ENCODE measurements at places on chromosomes 4 and X.

DNA sequence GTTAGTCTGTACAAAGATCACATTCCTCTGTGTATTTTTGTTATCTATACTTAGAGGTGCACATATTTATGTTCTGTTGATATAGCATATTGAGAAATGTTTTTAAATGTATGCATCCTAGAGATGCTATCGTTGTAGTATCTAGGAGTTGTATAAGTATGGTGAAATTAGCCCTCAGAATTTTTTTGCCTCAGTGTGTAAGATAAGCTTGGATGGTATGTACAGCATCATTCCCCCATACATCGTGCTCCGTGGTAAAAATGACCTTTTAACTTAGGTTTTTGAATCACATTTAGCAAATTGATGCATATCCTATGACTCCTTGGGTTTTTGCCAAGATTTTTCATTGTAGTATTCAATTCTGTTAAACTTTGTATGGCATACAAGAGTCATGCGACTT lies 113.5 kb downstream of the RPA4 start:
- DNase-seq: no peak

- no peak for DNase-seq
These were observed 5.4 kb upstream of the SOX3 start for GRCh38 chrX:140510306-140510676.

DNA sequence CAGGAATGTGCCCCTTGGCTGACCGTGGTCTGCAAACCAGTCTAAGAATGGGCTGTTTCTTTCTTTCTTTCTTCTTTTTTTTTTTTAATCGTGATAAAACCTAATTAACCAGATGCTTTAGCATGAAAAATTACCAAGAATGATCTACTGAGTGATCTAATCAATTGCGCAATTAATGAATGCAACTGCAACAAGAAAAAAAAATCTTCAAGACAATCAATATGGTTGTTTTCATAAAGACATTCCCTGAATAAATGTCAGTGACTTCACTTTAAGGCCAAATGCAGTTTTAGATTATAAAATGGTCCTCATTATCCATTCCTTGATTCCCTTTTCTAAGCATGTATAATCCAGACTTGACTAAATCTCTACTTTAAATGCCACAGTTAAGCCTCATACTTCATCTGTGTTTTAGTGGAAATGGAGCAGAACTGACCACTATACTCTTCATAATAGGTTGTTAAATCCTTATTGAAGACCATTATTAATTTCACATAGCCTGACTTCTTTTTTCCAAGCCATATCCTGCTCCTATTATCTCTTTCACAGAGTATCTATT lies 51.6 kb upstream of the SETD7 start:
- no peak for DNase-seq

DNA sequence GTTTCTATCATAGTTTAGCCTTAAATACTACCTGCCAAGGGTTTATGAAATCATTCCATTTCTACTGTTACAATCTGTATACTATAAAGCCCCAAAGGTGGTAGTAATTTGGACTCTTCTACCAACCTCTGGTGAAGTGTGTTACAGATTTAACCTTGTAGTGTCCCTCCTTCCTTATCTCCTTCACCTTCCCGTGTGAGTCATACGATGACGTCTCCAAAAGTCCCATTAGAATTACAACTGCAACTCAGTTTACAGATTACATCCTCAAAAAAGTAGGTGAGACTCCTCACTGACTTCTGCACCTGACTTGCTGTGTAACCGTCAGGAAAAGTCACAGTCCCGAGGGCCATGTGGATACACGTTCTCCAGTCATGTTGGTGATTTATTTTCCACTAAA lies 219.0 kb downstream of the DCTD start:
- DNase-seq: no peak

DNA sequence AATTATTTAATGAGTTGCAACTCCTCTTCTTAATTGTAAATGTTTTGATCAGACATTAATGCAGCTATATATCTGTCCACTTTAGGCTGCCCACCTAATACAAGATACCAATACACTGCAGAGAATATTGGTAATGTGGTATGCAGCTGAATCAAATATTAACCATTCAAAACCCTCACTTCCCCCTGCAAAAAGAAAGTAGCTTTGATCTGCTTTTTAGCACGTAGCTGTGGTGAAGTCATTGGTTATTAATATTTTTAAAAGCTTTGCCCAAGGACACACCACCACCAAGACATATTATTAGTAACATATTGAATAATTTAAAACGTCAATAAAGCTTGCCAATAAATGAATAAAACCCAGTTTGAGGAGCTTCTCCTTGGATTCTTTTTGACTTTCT lies 28.6 kb upstream of the CYP2U1 start:
- DNase-seq: no peak

DNA sequence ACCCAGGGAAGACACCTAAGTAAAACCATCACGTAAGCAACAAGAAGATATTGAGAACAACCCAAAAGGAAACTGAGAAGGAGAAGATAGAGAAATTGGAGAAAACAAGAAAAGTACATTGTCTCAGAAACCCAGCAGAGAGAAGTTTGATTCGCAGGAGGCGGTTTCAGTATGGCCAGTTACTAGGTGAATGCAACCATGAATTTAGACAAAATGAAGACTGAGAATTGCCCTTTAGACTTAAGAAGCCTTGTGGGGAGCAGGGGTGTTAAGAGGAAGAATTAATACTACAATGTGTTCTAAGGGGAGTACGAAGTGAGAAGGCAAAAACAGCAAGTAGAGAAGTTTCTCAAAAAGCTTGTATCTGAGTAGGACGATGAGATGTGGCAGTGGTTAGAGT lies 229.3 kb upstream of the NEIL3 start:
- no peak for DNase-seq

- DNase-seq: no peak
These were observed 609.6 kb upstream of the SPANXN1 start for GRCh38 chrX:144637731-144638130.

GRCh38 chr4:135553213-135553612 lies 1351.6 kb upstream of the PABPC4L start:
- no peak for DNase-seq

DNA sequence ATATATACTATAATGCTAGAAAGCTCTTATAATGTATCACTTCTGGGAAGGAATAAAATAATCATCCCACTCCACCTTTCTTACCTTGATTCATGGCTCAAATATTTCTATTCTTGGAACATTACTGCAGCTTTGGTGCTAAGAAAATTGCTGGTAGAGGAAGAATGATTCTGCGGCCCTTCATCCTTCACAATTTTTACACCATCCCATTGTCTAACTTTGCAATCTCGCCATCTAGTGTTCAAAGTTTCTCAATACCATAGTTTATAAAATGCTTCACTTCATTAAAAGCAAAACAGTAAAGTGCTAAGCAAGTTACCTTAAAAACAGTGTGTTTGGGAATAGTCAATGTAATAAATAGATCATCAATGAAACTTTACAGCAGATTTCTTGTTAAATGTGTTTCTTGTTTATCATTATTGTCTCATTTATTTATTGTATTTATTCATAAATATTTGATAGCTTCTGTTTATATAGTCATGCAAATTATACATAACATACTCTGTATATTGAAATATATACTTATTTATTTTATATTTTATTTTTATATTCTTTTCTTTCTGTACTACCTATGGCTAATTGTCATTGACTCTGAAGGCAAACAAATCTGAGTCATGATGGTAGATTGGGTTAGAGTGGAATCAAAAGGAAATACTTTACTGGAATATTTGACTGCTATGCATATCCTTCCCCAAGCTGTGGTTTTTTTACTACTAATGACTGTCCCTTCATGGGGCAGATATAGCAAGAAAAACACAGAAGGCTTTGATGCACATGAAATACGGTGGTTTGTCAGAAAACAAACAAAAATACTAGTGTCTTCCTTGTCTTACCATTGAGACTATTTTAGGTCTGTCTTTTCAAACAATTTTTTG lies 390.7 kb downstream of the MAPK10 start:
- no peak for DNase-seq

GRCh38 chrX:18390941-18391538 lies 34.4 kb upstream of the CDKL5 start:
- peak; percentile 53 for DNase-seq

DNA sequence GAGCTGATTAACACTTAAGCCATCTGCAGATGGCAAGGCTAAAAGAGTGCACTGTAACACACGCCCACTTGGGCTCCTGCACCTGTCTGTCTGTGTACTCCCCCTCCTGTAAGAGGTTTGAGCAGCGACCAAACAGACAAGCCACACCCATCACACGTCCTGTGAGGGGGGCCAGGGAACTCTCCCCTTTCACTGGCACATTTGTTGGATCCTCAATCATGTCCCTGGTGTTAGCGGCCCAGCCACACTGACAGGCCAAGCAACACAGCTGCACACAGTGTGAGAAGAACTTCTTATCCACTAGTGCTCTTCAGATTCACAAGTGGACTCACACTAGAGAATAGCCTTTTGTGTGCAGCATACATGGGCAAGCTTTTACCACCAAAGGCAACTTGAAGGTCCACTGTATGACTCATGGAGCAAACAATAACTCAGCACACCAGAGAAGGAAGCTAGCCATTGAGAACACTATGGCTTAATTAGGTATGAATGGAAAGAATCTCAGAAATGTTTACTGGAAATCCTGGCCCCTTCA lies 29.1 kb upstream of the UTP14A start:
- no peak for DNase-seq

GRCh38 chrX:38560776-38561125 lies 591 bp upstream of the TSPAN7 start:
- DNase-seq: no peak

DNA sequence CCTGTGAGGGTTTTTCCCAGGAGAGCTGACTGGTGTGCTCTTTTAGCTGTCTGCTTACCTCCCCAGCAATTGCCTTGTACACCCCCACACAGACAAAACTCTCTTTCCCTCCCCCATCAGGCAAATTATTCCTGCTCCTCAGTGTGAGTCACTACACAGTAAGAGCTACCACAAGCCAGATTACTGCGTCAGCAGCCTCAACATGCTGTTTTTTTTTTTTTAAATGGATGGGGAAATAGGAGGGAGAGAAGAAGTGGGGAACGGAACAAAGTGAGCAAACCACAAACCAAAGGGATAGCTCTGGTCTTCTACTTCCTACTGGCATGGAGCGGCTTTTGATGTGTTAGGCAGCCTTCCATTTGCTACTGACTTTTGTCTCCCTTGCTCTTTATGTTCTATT lies 107.5 kb upstream of the ACSL4 start:
- DNase-seq: no peak

GRCh38 chr4:155769090-155769489 lies 10.3 kb downstream of the GUCY1B1 start:
- DNase-seq: no peak

DNA sequence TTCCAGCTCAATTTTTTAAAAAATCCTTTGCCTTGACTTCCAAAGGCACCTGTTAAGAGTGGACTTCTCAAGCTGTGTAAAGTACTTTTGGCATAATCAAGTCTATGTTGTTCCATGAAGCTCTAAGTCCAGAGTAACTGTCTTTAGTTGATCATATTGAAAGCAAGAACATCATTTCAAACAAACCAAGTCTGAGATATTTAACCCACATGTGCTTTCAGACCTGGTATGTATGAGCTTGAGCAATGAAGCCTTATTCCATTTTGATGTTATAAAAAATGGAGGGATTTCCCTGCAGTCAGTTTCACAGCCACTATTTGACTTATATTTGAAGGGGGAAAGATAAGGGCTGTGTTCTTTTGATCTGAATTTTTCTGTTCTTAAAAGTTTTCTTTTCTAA lies 23.7 kb upstream of the EOLA2 start:
- no peak for DNase-seq

GRCh38 chrX:134294548-134294947 lies 57.6 kb downstream of the CCDC160 start:
- DNase-seq: no peak

GRCh38 chr4:47824840-47825239 lies 13.0 kb downstream of the CORIN start:
- no peak for DNase-seq

DNA sequence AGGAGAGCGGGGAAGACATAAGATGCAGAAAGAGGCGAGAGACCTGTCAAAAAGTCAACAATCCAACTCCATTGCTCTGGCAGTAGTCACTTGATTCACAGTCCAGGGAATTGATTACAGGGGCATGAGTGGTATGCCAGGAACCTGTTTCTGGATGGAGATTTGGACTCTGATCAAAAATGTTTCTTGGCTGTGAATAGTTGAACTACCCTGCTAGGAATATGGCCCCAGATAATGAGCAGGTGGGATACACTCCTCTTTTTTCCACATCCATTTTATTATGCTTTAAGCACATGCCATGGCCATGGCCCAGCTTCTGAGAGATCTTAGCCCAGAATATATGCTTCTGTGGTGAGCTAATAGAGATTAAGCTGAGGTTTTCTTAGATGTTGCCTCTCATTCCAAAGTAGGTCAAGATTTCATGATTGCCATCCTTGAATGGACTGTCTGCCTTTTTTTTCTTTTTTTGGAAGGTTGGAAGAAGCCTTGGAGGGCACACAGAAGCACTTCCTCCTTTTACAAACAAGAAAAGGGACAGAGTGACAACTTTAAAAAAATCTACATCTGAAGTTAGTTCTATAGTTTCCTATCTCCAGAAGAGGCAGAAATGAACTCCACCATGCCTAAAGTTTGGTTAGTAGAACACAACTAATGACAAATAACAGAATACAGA lies 121.9 kb downstream of the KIT start:
- no peak for DNase-seq

DNA sequence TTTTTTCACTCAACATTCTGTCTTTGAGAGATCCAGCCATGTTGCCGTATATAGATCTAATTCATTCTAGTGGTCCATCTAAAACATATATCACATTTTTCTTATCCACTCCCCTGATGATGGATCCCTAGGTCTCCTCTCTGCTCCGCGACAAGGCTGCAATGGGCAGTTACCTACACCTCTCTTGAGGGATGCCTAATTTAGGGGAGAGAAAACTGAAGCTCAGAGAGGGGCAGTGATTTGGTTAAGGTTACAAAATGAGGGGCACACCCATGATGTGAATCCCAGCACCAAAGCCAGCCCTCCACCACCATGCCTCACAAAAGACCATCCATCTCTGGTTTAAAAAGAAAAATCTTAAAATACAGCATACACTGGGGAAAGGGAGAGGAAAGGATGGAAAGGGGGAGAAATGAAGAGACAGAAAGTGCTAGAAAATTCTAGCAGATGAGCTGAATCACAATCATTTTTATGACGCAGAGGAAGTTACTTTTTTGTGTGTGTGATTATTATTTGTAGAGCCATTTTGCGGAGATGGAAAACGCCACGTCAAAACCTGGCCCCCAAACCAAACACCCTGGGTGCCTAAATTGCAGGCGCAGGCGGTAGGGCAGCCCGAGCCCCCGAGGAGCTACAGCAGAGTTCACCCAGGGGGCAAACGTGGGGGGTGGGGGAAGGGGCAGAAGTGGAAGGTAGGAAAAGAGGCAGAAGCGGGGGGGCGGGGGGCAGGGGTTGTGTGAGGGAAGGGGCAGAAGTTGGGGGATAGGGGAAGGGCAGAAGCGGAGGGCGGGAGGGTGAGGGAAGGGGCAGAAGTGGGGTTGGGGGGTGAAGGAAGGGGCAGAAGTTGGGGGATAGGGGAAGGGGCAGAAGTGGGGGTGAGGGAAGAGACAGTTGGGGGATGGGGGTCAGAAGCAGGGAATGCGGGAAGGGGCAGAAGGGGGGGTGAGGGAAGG lies 1.3 kb upstream of the TSPYL2 start:
- no peak for DNase-seq

- DNase-seq: no peak
These were observed 238.2 kb downstream of the MGST2 start for GRCh38 chr4:139903845-139904244.
